ENCODE measurements at places on chromosomes 5 and 9.

DNA sequence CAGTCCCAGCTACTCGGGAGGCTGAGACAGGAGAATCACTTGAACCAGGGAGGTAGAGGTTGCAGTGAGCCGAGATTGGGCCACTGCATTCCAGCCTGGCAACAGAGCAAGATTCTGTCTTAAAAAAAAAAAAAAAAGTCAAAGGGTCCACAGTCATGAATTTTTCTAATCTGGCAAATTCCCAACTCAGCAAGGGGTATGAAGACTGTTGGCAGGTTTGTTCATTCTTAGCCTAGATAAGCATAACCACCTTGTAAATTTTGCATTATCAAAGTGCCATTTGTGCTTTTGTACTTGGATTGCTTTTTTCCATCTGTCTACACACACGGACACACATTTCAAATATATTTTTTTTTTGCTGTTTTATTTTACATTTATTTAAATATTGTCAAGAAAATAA lies 299.8 kb upstream of the NUDT12 start:
- no peak for DNase-seq

DNA sequence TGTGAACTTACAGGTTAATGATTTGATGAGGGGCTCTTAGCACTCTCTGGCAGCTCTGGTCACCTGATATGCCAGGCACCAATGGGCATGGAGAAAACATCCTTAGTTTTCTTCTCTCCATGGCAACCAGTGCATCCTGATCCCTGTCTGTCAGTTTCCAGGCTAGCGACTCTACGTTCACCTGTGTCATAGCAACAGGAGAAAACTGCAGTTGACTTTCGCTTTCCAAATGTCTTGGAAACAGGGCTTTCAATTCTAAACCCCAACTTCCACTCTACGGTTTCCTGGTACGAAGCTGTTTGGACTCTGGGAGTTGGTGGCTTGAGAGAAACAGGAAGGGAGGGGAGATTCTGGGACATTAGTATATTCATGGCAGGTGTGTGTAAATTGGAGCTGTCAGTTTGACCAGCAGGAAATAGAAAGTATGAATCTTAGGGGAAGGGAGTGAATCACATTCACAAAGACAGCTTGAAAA lies 74.4 kb downstream of the SLC28A3 start:
- DNase-seq = no peak

DNA sequence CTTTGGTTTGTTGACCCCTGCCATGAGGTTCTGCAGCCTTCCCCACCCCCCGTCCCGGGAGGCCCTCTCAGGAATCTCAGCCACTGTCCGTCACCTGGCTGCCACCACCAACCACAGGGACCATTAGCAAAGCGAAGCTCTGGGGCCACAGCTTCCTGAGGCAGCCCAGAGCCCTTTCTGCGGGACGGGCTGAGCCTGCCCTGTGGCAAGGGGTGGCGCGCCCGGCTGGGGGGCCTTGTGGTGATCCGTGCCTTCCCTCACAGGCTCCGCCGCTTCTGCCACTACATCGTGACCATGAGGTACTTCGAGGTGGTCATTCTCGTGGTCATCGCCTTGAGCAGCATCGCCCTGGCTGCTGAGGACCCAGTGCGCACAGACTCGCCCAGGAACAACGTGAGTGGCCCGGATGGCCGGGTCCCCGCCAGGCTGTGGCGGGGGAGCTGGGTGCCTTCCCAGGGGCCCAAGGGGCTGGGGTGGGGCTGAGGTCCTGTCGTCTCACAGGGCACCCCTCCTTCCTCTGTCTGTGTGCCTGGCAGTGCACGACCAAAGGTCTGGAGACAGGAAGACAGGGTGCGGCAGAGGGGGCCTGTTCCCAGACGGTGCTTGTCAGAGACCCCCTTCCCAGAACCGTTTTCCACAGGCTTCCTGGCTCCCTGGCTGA lies 169.2 kb downstream of the CACNA1B start:
- DNase-seq = no peak

- no peak for DNase-seq
Measured at GRCh38 chr9:13296972-13297371, 17.5 kb upstream of the MPDZ start.

- no peak for DNase-seq
Measured at GRCh38 chr5:125093776-125094175, 347.3 kb upstream of the ZNF608 start.

DNA sequence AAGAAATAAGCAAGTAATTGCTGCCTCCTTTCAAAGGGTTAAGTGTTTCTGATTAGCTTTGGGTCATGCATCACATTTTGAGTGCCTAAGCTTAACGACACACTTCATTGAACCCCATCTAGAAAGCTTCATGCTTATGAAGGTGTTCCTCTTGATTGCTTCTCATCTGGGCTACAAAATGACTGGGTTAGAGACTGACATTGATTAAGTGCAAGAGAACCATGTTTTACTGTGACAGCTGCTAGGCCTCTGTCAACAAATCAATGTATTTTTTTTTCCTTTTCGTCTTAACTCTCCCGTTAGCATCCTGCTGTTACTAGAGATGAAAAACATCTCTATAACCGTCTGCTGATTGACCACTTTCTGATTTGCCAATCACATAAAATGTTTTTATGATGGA lies 725.0 kb downstream of the TLE1 start:
- DNase-seq = no peak

GRCh38 chr5:140367256-140368013 lies 7.4 kb downstream of the SLC4A9 start:
- no peak for DNase-seq

- DNase-seq = no peak
Measured at GRCh38 chr5:163005949-163006348, 431.4 kb upstream of the CCNG1 start.

DNA sequence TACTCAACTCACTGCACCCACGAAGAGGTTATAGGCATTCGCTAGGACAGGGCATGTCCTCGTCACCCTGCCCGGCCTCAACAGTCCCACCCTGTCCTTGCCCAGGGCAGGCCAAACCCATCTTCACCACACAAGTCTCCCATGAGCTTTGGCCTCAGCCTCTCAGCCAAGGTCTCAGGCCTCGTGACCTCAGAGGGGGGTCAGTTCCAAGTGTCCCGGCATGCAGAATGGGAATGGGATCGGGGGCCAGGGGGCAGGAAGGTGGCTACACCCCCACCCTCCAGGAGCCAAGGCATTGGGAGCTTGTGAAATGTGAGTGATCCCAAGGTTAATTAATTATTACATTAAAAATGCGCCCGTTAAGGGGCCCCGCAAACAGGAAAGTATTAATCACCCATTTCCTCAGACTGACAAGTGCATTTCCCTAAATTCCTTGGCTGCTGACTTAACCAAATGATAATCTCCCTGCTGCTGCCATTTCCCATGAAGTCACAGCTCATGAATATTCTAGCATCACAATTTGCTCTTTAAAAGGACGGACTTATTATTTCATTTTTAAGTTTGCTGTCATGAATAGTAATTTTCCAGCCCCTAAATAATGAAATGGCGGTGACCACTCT lies 8.0 kb upstream of the UBAC1 start:
- DNase-seq = no peak

- no peak for DNase-seq
Measured at GRCh38 chr5:144202072-144202471, 31.4 kb downstream of the KCTD16 start.

- DNase-seq = no peak
Measured at GRCh38 chr9:35380619-35381018, 109.3 kb upstream of the RUSC2 start.

DNA sequence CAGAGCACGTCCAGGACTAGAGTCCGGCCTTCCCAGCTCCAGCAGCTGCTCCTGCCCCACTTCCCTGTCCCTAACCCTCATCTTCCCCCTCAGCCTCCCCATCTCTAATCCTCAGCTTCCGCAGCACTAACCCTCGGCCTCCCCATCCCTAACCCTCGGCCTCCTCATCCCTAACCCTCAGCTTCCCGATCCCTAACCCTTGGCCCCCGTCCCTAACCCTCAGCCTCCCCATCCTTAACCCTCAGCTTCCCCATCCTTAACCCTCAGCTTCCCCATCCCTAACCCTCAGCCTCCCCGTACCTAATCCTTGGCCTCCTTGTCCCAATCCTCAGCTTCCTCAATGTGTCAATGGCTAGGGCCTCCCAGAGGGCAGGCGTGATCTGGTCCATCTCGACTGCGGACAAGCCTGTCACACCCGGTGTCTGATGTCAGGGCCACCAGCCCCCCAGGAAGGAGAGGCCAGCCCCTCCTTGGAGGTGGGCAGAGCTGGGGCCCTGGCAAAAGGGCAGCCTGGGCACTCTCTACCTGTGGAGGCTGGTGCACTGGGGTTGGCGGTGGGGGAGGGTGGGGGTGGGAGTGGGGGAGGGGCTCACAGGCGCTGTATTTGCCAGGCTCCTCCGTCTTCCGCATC lies 1.4 kb downstream of the OBP2B start:
- DNase-seq = no peak

- no peak for DNase-seq
Measured at GRCh38 chr9:127022913-127023660, 99.3 kb downstream of the ANGPTL2 start.

DNA sequence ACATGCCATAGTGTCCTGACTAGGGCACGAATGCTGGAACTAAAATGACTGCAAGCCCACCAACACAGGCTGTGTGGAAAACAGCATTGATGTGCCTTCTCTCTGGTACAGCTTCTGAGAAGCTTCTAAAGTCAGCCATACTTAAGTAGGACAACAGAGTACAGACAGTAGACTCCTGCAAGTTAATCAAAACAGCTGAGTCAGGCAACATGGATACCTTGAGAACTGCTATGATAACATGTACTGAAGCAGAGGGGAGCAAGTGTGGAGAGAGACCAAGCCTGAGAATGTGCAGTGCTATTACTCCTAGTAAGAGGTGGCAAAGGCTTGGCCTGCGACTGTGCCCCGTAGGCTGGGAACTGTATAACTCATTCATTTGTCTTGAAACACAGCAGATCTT lies 2.5 kb downstream of the ISCA1 start:
- no peak for DNase-seq

- DNase-seq = no peak
Measured at GRCh38 chr9:124699575-124699974, 71.5 kb downstream of the NR6A1 start.

DNA sequence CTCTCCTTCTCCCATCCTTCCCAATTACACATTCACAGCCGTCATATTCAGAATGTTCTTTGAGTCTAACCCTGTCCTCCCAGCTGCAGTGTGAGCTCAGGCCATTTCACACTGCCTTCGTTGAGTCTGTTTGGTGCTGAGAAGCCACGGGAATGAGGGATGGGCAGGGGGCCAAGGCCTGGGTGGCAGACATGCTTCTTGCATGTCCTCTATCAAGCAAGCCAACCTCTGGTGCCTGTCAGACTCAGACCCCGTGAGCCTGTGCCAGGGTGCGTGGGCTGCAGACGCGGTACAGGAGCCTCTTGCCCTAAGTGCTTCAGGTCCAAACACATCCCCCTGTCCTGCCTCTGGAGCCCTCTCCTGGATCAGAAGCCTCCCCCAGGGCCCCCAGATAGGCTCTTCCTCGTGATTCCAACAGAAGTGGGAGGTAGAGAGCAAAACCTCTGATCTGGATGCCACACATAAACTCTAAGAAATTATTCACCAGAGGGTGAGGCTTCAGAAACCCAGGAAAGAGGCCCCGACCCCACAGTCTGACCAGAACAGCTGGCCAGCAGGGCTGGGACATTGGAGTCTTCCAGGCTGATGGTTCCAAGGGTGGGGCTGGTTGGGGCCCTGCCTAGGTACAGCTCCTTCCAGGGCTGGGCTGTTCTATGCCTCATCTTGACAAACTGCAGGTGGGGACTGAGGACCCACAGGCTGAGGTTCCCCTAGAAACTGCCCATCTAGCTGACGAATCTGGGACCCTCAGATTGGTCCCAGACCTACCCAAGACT lies 46.7 kb upstream of the CDKN2AIPNL start:
- DNase-seq = no peak

DNA sequence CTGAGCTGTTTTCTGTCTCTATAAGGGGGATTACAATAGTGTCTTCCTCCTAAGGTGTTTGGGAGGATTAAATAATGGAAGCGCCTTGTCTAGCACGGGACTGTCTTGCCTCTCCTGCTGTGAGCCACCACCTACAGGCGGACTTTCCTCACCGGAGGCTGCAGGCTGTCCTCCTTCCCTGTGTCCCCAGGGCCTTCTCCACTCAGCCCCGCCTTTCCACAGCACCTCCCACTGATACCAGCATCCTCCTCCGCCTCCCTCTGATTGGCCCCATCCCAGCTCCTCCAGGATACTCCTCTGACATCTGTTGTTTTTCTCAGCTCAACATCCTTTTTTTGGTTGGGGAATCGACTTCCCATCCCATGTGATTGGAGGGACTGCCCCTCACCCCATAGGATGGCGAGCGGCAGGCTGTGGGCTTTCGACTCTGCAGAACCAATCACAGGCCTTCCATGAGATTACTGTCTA lies 851 bp upstream of the ZDHHC12 start:
- DNase-seq = no peak

DNA sequence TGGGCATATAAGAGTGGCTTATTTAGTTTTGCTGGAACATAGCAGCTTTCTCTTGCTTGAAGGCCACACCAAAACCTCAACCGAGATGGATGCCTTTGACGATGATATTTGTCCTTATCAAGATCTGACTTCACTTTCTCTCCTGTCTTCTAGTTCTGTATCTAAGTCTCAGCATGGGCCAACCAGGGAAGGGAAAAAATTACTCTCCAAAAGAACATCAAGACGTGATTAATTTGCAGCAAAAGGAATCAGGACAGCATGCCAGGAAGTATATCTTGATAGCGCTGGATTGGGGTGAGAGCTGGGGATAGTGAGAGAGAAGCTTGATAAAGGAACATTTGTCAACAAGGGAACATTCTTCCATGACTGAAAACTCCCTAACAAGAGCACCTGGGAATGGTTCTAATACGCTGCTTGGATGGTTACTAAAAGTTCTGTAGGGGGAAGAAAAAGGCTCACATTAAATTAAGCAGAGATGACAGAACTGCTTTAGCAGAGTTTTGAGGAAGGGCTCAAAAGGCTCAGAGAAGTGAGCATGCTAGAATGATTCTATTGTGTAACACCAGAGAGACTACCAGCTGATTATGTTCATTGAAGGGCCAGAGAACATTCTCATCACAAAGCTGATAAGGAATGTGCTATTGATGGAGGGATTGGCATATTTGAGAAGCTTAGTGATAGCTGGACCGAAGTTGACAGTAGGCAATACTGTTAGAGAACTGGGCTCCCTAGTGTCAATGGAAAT lies 21.6 kb upstream of the ANXA1 start:
- no peak for DNase-seq

Data from stimulated activated CD8-positive, alpha-beta memory T cell treated with anti-CD3 and anti-CD28 coated beads, Interleukin-4, amount 100 ng/mL, for 4 hours (primary cell).